ENCODE measurements at places on chromosomes 1 and 21.

- DNase-seq = no peak
Observed at GRCh38 chr1:204376919-204377799, 17.4 kb upstream of the PLEKHA6 start.

DNA sequence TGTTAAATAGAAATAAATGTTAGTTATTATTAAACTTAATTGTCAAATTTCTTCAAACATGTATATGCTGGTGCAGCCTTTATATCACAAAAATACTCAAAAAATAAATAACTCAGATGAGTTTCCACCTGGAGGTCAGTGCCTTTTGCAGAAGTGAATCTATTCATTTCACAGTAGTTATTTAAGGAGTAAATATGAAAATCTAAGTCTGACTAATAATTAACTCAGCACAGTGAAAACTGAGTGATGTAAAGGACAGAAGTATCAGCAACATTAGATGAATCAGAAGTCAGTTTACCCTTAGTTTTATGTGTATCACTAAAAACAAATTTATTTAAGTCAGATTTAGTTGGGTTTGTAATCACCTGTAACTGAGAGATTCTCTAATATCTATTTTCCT, 2135.4 kb downstream of the MRPL39 start:
- DNase-seq = no peak

- DNase-seq = peak; percentile 41
Observed at GRCh38 chr1:149997585-149998262, 12.8 kb downstream of the OTUD7B start.

GRCh38 chr1:97119260-97120158, 397.9 kb downstream of the PTBP2 start:
- no peak for DNase-seq

GRCh38 chr1:236465231-236465958, 58.4 kb upstream of the LGALS8 start:
- DNase-seq = no peak

DNA sequence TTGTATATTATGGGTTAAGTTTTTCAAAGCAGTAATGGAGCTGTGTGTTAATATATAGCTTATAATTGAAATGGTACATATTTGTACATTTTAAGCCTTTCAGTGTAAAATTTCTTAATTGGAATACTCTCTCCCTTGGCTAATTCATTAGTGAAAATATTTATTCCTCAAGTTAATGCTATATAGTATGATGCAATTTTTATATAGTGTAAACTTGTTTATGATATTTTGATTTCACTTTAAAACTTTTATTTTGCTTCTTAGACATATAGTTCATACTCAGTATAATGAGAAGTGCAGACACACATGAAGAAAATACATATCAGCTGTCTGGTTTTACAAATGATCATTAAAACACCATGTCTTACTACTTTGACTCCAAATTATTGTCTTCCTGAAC, 140.6 kb downstream of the SDCCAG8 start:
- no peak for DNase-seq

GRCh38 chr1:109908836-109909235, 1.8 kb upstream of the CSF1 start:
- DNase-seq = no peak

All from trophoblast cell (in vitro differentiated cells and primary cell).